Ovary (tissue), 10 donors: ENCODE measurements at places on chromosomes 16 and 17. TPM values are rescaled to one million over a fixed set of nuclear protein-coding genes. Genes with fewer than 3 reads are reported as not detected.

- no peak overlapping the region for H3K4me3 ChIP-seq
- no peak for DNase-seq
- H3K36me3 ChIP-seq = no peaks in the 10 kb centered on the region
- peaks cover 10% of the 10 kb centered on the region for H3K4me1 ChIP-seq
- H3K27me3 ChIP-seq = no peaks in the 10 kb centered on the region
- H3K27ac ChIP-seq = no peak overlapping the region
These were observed 4.1 kb downstream of the ELMO3 start for GRCh38 chr16:67202956-67203493.

GRCh38 chr17:38559880-38560230 is 45.9 kb downstream of the SRCIN1 start:
- H3K4me3 ChIP-seq = no peak overlapping the region
- H3K27me3 ChIP-seq = peaks cover 3% of the 10 kb centered on the region
- DNase-seq = no peak
- H3K27ac ChIP-seq = no peak overlapping the region

- H3K36me3 ChIP-seq = no peaks in the 10 kb centered on the region
- DNase-seq = no peak
- no peaks in the 10 kb centered on the region for H3K27me3 ChIP-seq
These were observed 158.1 kb downstream of the CYLD start for GRCh38 chr16:50899951-50900350.

- H3K27me3 ChIP-seq = no peaks in the 10 kb centered on the region
- peaks cover 7% of the 10 kb centered on the region for H3K4me1 ChIP-seq
- H3K27ac ChIP-seq = no peak overlapping the region
- H3K4me3 ChIP-seq = no peak overlapping the region
These were observed 77.5 kb upstream of the DYNLRB2 start for GRCh38 chr16:80463326-80463725.

DNA sequence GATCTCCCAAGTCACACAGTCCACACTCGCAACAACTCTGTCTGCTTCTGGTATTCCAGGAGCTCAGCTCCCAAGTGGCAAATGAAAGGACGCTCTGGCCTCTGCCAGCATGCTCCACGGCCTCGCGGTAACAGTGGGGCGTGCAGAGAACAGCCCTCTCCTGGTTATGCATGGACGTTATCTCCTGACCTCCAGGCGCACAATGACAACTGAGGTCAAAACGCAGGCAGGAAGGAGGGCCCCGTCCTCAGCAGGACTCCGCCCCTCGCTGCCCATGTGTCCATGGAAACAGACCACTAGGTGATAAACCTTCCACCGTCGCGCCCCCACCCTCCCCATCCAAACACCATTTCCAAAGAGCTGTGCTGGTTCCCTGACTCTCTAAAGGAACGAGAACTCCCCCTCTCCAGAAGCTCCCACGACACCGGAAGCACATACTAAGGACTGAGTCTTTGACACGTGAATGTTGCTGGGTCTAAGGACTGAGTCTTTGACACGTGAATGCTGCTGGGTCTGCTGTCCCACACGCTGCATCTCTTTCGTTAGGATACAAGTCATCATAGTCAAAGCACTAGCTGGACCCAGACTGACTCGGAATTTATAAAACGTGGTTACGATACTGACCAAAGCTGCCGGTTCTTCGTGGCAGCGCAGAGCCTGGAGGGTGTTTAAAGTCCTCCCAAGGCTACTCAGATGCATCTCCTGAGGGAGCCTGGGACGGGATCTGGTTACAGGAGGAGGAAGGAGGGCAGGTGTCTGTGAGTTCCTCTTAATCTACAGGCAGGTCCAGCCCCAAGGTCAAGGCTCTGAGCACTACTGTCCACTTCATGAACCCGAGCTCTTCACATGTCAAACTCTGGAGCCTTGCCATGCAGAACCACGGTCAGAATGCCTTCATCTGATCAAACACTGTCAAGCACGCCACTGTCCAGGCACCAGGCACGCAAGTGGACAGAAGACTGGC is 43.9 kb downstream of the KLHDC4 start:
- DNase-seq = no peak
- H3K36me3 ChIP-seq = no peaks in the 10 kb centered on the region
- no peak overlapping the region for H3K4me3 ChIP-seq

DNA sequence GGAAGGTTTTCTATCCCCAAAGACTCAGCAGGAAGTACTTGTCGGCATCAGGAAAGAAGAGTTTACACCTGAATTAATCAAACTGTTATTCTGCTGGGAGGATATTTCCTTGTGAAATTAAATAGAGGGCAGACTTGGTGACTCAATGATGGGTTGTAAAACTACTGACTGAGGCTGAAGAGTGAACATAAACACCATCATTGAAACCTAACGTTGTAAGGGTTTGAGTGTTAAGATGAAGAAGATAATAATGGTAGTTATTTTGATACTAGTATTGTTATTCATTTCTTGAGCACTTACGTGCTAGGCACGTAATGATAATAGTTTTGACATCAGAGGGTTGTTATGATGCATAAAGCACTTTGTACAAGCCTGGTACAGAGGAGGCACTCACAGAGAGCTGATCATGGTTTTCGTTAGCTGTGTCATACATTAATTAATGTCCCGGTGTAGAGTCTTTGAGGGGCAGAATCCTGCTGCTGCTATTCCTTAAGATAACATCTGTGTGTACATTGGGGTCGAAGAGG is 64.2 kb upstream of the CACNG3 start:
- no peak overlapping the region for H3K27ac ChIP-seq
- H3K27me3 ChIP-seq = no peaks in the 10 kb centered on the region
- no peaks in the 10 kb centered on the region for H3K4me1 ChIP-seq
- DNase-seq = no peak
- no peaks in the 10 kb centered on the region for H3K36me3 ChIP-seq
- H3K4me3 ChIP-seq = no peak overlapping the region

GRCh38 chr17:37261286-37261685 is 114.5 kb upstream of the C17orf78 start:
- no peaks in the 10 kb centered on the region for H3K4me1 ChIP-seq
- DNase-seq = no peak
- H3K27ac ChIP-seq = no peak overlapping the region
- no peaks in the 10 kb centered on the region for H3K27me3 ChIP-seq
- H3K4me3 ChIP-seq = no peak overlapping the region

- no peak overlapping the region for H3K27ac ChIP-seq
These were observed 34.4 kb upstream of the PRKCB start for GRCh38 chr16:23801378-23801777.

- no peak for DNase-seq
- H3K4me3 ChIP-seq = no peak overlapping the region
- H3K27me3 ChIP-seq = no peaks in the 10 kb centered on the region
- H3K36me3 ChIP-seq = no peaks in the 10 kb centered on the region
These were observed 21.5 kb downstream of the PRCD start for GRCh38 chr17:76561332-76561731.

DNA sequence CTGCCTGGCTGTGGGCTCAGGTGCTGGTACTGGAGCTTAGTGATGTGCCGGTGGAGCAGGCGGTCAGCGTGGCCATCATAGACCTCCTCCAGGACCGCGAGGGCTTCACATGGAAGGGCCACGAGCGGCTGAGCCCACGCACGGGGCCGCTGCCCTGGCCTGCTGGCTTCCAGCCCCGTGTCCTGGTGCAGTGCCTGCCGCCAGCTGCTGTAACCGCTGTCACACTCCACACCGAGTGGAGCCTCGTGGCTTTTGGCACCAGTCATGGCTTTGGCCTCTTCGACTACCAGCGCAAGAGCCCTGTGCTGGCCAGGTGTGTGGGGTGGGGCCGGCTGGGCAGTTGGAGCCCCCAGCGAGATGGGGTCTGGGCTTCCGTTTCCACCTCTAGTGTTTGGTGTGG is 12.0 kb downstream of the LLGL1 start:
- no peak overlapping the region for H3K27ac ChIP-seq
- H3K4me1 ChIP-seq = no peaks in the 10 kb centered on the region
- no peak for DNase-seq
- no peaks in the 10 kb centered on the region for H3K27me3 ChIP-seq
- H3K4me3 ChIP-seq = no peak overlapping the region
- H3K36me3 ChIP-seq = no peaks in the 10 kb centered on the region

TPSD1 gene
- 0.23 TPM for total RNA-seq
